ENCODE measurements at places on chromosomes 3 and 15.
A peak's percentile ranks its signal among the peaks of the same experiment; 100 is the strongest.

GRCh38 chr3:25899352-25900101, 109.6 kb downstream of the OXSM start:
- DNase-seq = no peak

DNA sequence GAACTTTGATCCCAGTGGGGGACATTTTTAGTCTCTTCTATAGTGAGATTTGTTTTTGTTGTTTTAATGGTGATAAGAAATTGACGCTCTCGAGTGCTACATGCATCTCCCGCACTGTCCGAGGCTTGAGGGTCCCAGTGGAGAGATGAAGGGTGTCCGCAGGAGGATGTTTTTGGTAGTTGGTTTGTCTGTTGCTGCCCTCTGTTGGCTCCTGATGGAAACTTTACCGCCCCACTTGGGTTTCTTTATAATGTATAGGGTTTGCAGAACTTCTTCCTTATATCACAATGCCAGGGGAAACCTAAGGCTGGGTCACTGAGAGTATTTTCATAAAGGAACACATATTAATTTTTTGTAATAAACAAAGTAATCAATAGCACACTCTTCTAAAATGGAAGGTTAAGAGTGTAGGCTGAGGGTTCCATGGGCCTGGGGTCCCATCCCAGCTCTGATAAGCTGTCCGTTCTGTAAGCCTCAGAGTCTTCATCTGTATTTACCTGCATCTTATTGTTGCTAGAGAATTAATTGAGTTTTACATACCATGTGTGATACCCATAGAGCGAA, 185.3 kb upstream of the FEZF2 start:
- DNase-seq = peak; percentile 14

GRCh38 chr3:156217674-156218352, 97.4 kb downstream of the KCNAB1 start:
- no peak for DNase-seq

- DNase-seq = no peak
Observed at GRCh38 chr15:27561816-27562215, 537.3 kb downstream of the OCA2 start.

DNA sequence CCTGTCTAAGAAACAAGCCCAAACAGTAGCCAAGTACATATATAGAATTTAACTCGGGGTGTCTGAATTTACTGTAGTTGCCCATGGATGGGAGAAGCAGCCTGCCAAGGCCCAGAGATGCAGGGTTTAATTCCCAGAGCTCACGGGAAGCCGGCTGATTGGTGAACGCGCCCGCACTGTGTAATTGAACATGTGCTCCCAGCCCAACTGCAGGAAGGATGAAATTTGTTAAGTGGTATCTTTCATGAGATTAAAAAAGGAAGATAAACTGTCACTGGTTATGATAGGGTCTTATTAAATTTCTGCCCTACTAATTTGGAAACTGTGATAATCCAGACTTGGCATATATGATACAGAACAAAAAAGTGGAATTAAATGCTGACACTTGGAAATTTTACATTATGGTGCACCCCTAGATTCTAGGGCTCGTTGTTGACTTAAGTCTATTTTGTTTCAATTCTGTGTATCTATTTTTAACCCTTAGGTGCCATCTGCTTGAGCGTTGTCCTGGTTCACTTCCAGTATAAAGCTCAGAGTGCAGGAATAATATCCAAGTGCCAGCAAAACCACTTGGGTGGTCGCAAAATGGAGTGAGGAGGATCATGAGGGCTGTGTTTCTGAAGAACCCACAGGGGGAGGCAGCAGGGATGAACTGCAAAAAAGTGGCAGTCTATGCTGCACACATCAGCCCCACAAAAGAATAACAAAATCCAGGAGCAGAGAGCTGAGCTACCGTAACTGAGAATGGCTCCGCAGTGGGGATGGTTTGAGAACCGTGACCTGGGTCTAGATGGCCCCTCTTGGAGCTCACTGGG, 13.8 kb upstream of the TMC3 start:
- DNase-seq = no peak

Data from GM10248 (cell line).